T-helper 1 cell (primary cell): ENCODE measurements at places on chromosomes 3 and 15.

DNA sequence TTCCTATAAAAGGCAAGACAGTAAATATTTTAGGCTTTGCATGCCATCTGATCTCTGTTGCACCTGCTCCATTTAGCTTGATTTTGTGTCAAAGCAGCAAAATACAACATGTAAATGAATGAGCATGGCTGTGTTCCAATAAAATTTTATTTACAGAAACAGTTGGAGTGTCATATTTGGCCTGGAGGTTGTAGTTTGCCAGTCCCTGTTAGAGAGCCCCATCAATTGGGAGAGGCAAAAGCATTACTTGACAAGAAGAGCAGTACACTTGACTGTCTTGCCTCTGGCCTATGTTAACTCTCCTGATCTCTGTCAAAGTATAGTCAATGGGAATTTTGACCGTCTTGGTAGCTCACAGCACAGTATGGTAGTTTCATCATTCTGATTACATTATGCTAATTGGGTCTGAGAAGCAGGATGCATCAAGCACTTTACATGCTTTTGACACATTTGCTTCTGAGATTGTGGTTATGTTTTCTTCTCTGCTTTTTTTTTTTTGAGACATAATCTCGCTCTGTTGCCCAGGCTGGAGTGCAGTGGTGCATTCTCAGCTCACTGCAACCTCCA is 35.4 kb downstream of the SLC28A2 start:
- no peak for DNase-seq

- DNase-seq, result no peak
Measured at GRCh38 chr3:39388741-39389248, 5.6 kb downstream of the SLC25A38 start.

DNA sequence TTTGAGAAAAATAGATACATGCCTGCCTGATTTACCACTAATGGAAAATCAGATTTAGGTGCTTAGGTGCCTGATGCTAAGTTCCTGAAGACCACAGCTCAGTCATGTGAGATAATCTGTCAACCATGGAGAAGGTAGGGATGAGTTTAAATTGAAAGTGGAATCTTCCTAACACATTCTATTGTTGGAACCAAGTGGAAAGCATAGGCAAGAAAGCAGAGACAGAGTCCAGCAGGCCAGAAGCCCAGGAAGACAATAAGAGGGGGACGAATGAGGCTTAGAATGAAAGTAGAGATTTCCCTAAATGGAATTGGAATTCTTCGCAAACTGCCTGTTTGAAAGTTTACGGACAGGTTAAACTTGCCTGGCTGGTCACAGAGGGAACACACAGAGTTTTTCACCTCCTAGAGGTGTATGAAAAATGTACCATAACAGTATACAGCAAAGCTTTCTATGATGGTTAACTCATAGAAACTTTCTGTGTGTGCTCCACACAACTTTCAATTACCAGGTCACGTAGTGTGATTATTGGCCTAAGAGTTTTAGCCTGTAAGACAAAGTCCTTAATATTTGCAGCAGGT is 453.8 kb upstream of the KCNMB2 start:
- no peak for DNase-seq

- no peak for DNase-seq
Measured at GRCh38 chr3:64766440-64766839, 78.6 kb upstream of the ADAMTS9 start.

DNA sequence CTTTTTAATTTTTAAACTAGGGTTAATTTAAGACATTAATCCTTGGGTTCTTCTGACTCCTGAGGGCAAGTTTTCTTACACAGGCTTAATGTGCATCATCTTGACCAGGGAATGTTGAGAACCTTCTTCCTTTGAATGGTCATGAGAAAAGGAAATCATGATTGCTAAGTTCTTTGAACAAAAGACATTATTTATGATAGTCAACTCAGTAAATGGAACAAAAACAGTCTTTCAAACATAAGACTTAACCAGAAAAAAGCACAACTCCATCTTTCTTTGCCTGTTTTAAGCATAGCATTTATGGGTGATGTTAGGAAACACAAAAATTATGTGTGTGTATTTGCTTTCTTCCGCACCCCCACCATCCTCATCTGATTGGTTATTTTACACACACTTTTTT is 5.4 kb downstream of the TLNRD1 start:
- DNase-seq, result no peak

DNA sequence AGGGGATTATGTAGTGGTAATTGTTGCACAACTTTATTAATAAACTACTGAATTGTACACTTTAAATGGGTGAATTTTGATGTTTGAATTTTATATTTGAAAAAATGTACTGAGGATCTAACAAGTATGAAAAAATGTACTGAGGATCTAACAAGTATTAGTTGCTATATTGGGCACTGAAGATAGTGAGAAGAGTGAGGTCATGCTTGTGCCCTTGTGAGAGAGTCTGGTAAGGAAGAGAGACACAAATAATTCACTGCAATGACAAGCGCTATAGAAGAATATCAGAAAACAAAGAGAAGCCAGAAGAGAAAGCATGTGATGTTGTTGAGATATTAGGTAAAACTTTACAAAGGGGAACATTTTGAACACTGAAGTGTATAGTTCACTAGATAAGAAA is 137.6 kb downstream of the DTWD1 start:
- no peak for DNase-seq

- DNase-seq, result no peak
Measured at GRCh38 chr3:197791892-197792647, 1.0 kb downstream of the LRCH3 start.

GRCh38 chr3:33061782-33062181 is 35.2 kb downstream of the GLB1 start:
- DNase-seq, result no peak

GRCh38 chr3:23806534-23807423 is 1.0 kb downstream of the UBE2E1 start:
- DNase-seq, result no peak

GRCh38 chr3:106242781-106243180 is 374.0 kb upstream of the CBLB start:
- no peak for DNase-seq

DNA sequence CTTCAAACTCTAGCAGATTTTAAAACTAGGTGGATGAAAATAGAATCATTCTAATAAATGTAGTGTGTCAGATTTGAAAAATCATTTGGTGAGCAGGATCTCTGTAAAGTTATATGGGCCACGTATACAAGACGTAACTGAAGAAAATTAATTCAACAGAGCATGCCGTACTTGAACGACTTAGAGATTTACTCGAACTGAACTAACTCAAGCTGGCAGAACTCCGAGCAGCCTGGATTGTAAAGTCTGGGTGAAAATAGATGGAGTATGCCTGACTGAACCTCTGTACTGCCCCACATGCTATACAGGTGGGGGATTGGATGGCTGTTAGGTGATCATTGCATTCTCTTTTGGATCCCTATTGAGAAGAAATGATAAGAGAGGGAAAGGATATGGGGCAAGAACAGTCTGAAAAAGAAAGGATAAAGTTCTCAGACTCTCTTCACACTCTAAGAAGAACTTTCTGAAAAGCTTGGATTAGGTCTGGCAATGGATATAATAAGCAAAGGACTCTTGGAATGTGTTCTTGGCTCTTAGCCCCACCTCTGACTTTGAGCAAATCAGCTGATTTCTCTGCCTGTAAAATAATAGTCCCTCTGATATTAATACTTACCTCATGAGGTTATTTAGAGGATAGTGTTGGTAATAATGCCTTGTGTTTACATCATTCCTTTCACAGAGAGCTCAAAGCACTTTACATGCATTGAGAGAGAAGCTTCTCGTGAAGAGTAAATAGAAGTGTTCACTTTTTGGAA is 147.5 kb downstream of the FILIP1L start:
- DNase-seq, result no peak

GRCh38 chr3:195384952-195385351 is 57.9 kb downstream of the ACAP2 start:
- no peak for DNase-seq
